ENCODE measurements at places on chromosomes 6 and 20.

- DNase-seq = no peak
Measured at GRCh38 chr20:58926802-58927489, 54.1 kb upstream of the NELFCD start.

DNA sequence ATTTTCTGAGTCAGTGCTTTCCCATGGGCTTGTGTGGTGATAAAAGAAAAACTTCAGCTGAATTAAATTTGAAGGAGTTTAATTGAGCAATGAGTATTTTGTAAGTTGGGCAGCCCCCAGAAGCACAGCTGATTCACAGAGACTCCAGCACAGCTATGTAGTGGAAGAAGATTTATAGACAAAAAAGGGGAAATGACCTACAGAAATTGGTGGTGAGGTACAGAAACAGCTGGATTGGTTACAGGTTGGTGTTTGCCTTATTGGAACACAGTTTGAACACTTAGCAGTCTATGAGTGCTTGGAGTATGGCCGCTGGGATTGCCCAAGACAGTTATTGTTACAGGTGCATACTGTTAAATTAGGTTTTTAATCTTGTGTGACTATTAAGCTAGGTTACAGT is 96.9 kb upstream of the PTPRK start:
- no peak for DNase-seq

- no peak for DNase-seq
Measured at GRCh38 chr20:23130622-23131140, 44.6 kb upstream of the CD93 start.

GRCh38 chr6:45881705-45882467 is 133.8 kb downstream of the CLIC5 start:
- DNase-seq = no peak

- DNase-seq = no peak
Measured at GRCh38 chr6:89346433-89346832, 6.1 kb downstream of the UBE2J1 start.

- no peak for DNase-seq
Measured at GRCh38 chr6:127608554-127609270, 31.7 kb downstream of the C6orf58 start.

GRCh38 chr6:111070105-111071005 is 16.9 kb upstream of the SLC16A10 start:
- no peak for DNase-seq

DNA sequence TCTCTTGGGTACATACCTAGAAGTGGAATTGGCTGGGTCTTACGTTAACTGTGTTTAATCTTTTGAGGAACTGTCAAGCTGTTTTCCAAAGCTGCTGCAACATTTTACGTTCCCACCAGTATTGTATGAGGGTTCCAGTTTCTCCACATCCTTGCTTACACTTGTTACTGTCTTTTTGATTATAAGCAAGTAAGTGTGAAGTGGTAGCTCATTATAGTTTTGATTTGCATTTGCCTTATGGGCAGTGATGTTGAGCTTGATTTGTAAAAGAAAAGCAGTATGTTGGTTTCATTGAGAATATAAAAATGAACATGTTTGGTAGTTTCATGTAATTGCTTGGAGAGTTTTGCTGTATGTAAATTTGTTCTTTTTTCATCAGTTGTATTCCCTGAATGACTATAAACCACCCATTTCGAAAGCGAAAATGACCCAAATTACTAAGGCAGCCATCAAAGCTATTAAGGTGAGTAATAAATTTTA is 40.4 kb downstream of the SCAF8 start:
- DNase-seq = no peak

GRCh38 chr6:125117818-125118217 is 35.8 kb upstream of the TPD52L1 start:
- DNase-seq = no peak

GRCh38 chr6:63689421-63689820 is 53.8 kb downstream of the PHF3 start:
- no peak for DNase-seq

GRCh38 chr6:150496629-150497028 is 103.1 kb upstream of the PLEKHG1 start:
- no peak for DNase-seq

- DNase-seq = no peak
Measured at GRCh38 chr6:127195833-127196232, 70.8 kb upstream of the RNF146 start.

DNA sequence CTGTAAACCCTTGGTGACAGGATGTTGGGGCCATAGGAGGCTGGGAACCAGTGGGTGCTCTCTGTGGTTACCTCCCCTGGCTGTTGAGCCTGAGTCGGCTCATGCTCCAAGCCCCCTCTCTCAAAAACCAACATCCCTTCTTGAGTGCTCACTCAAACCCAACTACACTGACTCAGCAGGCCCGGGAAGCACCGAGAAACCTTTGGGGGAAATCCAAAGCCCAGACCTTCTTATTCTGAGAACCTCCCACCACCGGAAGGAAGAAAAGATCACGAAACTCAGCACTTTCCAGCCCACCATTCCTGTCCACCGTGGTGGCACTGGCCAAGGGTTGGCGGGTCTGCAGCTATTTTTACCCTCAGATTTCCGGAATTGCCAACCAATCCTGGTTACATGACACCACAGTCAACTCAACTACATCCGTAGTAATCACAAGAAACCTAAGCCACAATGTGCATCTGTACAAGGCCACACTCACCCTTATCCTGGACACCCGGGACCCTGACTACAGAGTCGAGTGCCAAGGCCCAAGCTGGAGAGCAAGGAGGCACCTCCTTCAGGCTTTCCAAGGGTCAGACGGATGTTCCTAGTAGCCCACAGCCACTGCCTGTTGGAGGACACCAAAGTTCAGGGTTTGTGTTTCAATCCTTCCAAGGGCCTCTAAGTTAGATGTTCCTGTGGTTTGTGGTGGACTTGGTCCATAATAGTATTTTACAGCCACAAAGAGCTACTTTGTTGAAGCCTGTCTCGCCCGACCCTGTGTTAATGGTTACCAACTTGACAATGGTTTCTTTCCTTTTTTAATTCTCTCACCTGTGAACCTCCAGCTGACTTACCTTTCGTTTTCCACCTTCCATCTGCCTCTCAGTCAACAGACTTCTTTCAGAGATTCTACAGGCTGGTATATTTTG is 317.0 kb downstream of the CDC5L start:
- DNase-seq = no peak

DNA sequence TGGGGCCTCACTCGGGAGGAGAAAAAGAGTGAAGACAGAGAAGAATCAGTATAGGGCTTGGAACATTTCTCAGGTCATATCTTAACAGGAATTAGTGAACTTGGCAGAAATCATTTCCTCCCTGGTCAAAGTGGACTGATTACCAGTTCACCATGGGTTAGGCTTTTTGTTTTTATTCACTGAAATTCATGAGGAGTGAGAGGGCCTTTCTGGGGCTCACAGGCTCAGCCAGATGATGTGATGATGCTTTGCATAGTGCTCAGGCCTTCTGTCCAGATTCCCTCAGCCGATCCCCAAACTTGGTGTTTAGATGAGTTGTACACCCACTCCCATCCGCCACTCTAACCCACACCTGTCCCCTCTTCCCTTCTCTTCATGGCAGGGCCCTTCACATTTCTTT is 32.5 kb downstream of the SRSF3 start:
- no peak for DNase-seq
